Stimulated activated CD4-positive, alpha-beta T cell treated with anti-CD3 and anti-CD28 coated beads, Interleukin-15, amount 100 ng/mL, for 1 hour (primary cell): ENCODE measurements at places on chromosomes 3 and 15.

GRCh38 chr3:191813245-191813644 lies 352.3 kb downstream of the PYDC2 start:
- no peak for DNase-seq

GRCh38 chr15:63048776-63049665 lies 6.5 kb downstream of the TPM1 start:
- no peak for DNase-seq

DNA sequence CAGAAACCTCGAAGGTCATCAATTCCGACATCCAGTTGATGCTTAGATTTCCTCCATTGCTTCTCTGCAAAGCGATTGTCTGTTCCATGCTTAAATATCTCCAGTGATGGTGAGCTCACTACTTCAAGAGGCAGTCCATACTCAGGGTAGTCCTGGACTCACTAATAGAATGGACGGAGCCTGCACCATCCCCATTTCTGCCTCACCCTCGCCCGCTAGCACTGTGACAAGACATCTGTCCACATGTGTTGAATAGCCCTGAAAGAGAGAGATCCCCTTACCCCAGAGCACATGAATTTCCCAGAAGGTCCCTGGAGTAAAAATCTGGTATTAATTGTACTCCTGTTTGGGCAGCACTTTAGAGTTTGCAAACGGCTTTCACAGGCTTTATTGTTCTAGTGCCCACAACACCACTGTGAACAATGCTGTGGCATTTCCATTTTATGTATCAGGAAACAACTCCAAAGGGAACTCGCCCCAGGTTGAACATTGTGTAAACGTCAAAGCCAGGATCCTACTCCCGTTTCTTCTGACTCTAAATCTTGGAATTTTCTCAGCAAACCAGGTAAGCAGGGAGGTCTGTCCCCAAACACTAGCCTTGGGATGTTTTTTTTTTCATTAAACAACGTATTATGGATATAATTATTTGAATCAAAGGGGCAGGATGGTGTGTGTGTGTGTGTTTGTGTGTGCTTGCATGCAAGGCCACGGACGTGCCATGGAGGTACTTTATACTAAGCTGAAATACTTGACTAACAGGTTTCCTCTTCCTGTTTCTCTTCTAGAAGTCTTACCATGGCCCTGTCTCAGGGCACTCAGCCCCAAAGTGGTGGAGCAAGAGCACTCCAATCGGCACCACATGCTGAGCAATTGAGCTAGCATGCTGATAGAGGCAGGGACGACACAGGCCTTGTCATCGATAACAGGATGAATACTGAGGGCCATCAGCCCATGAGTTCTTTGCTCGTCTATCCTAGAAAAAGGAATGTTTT lies 198.3 kb downstream of the OPA1 start:
- no peak for DNase-seq

DNA sequence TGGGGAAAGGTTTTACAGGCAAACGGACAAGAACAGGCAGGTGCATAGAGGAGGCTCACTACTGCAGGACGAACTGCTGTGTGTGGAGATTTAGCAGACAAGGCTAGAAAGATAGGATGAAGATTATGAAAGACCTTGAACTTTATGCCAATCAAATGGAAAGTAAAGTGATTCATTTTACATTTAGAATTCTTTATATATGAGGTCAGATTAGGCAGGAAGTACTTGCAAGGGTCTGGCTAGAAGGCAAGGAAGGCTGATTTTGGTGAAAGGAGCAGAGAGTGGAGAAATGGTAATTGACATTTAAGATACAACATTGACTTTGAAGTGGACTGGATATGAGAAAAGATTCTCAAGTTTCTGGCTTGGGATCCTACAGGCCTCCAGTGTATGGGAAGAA lies 33.6 kb downstream of the PLSCR4 start:
- DNase-seq = no peak

- peak; percentile 24 for DNase-seq
These were observed 961.0 kb upstream of the CFAP20DC start for GRCh38 chr3:60010781-60011180.

- no peak for DNase-seq
These were observed 19.4 kb downstream of the ASTE1 start for GRCh38 chr3:131007256-131007655.

GRCh38 chr3:115595611-115596275 lies 27.6 kb upstream of the GAP43 start:
- no peak for DNase-seq

- no peak for DNase-seq
These were observed 30.9 kb upstream of the MRPS22 start for GRCh38 chr3:139312959-139313358.

- DNase-seq = no peak
These were observed 768 bp upstream of the SEMA5B start for GRCh38 chr3:123028233-123028828.

- no peak for DNase-seq
These were observed 9.6 kb downstream of the CMC1 start for GRCh38 chr3:28250999-28251398.

DNA sequence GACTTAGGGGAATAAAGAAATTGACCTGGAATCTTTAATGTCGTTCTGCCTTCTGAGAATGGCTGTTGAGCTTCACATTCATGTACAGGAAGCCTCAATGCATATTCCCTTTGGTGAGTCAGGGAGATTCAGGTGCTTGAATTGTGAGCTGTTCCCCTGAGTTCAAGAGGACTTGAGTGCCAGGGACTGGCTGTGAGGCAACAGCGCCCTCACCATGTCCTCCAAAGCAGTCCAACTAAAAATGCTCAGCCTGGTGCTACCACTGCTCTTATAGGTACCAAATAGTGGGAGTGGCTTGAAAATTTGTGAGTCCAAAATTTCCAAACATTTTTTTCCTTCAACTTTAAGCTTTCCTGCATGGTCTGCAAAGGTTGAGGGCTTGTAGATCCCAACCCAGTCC lies 54.1 kb downstream of the LEO1 start:
- no peak for DNase-seq

DNA sequence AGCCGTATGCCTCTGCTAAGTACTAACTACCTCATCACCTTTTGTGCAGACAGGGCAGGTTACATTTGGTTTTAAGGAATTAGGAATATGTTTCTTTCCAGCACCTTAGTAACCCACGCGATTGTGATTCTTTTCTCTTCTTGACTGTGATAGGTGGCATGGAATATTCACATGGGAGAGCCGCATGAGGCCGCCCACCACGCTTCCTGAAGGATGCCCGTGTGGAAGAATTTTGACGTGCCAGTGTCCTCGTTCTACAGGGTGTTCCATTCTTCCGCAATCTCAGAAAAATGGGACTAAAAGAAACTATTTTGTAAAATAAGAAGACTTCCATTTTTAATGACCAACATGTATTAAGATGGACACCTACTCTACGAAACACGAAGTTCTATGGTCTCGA lies 16.3 kb downstream of the B3GNT5 start:
- DNase-seq = no peak

GRCh38 chr15:23057707-23058106 lies 18.3 kb upstream of the TUBGCP5 start:
- DNase-seq = no peak
